ENCODE measurements at places on chromosomes 1 and 21.

DNA sequence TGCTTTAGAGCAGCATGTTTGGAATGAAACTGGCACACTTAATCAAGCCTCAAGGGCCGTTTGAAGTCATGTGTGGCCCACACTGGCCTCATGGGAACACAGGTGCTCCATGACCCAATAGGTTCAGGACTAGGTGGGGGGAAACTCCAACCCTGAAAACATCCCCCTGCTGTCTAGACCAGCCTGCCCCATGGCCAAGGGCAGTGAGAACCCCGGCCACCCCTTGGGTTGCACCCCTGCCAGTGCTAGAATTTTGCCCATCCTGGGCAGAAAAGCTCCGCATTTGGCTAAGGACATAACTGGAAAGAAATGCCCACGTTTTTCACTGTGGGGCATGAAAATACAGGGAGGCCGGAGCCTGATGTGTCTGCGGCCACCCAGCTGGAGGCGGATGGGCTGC lies 6.1 kb upstream of the PTGER3 start:
- no peak for DNase-seq

- DNase-seq, result no peak
Observed at GRCh38 chr21:18049461-18049860, 195.2 kb upstream of the CHODL start.

DNA sequence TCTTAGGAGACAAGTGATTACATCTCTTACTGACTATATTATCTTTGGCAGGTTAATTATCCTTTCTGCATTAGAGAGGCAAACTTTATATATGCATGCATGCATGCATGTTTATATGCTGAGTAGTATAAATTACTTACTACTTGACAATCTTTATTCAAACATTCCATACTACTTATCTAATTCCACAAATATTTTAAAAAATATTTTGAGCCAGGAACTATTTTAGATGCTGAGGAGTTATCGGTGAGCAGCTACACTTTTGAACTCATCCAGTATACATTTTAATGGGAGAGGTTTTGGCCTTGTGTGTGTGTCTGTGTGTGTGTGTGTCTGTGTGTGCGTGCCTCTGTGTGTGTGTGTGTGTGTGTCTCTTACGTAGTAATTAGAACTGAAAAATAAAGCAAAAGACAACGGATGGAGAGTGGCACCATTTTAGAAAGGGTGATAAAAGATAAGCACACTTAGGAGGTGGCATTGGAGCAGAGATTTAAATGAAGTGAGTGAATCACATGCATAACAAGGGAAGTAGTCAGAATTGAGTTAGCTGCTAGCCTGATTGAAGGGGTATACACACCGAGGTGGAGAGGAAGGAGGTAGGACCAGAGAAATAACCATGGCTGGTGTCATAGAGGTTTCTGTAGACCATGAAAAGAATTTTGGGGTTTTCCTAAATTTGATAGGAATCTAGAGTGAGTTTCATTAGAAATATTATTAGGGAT lies 1488.4 kb downstream of the MRPL39 start:
- peak; percentile 13 for DNase-seq

DNA sequence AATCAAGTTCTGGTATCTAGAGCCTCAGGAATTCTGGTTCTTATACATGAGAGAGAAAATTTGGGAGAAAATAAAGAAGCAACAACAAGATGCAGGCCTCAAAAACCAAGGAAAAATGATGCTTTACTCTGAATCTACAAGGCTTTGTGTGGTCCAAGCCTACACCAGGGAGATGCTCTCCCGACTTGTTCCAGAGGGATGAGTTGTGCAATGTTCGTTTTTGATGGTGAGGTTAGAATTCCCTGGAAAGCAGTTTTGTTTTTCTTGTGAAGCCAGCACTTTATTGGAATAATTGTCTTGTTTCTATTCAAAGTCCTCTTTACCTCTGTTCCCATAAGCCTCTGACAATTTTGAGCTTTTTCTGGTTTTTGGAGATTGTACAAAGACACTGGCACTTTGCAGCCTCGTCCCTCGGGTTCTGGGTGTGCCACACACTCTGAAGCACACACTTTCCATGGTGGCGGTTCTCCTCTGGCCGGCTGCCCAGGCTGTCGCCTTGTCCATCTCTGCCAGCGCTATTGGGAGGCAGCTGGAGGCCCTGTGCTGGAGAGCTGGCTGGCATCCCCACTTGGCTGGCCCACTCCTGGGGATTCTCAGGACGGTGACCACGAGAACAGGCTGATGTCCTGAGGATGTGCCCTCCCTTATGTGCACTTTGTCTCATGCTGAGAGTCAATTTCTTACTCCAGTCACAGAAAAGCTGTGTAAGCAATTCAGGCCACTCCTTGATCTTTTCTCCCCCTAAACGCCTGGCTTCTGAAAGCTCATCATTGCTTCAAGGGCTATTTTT lies 70.2 kb downstream of the EDEM3 start:
- DNase-seq, result no peak

DNA sequence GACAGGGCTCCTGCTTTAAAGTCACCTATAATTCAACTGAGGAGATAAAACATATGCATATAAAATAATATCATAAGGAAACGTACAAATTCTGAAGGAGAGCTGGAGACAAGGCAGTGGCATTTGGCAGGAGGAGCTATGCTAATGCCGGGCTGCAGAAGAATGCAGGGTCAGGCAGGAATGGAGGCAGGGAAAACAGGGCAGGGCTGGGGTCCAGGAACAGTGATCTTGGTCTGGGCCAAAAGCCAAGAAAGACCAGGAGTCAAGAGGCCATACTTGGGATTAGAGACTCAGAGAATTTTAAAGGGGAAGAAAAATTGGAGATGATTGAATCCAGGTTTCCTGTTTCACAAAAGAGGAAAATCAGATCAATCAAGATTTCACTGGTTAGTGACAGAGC lies 20.0 kb upstream of the BRDT start:
- peak; percentile 14 for DNase-seq

DNA sequence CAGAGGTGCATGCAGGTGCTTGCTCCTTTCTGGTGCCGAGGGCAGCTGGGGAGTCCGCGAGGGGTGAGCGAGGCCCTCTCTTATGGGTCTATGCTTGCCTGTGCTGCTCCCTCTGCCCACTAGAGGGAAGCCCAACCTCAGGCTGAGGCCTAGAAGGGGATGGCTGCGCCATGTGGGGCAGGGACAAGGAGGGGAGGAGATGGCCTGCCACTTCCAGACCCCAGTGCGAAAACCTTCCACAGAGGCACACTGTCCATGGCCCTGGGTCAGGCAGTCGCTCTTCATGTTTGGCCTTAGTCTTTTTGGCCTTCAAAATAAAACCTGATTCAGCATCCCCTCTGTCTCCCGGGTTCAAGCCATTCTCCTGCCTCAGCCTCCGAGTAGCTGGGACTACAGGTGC lies 14.0 kb downstream of the RHBG start:
- DNase-seq, result peak; percentile 69

GRCh38 chr1:210339500-210339899 lies 10.8 kb downstream of the HHAT start:
- DNase-seq, result no peak

DNA sequence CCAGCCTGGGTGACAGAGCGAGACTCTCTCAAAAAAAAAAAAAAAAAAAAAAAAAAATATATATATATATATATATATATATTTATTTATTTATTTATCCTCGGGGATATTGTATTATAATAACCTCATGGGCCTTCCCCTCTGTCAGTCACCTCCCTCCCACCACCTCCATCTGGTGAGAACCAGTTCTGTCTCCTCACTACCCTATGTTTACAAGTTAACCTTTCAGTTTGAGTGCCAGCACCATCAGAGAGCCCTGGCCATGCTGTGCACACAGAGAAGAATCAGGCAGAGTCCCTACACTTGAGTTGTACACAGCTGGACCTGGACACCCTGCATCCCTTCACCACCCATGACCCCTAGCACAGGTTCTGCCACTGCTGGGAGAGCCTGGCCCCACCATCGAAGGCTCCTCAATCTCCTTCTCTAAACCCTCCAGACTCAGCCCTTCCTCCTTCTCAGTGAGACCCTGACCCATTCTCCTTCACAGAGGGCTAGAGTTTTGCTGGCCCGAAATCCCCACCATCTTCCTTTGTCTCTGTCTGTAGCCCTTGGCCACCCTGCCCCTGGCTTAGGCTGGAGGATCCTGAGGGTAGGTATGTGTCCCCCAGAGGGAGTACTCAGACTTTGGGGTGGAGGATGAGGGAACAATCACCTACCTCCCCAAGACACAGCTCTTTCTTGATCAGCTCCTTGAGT lies 1.2 kb downstream of the S100A5 start:
- DNase-seq, result no peak

DNA sequence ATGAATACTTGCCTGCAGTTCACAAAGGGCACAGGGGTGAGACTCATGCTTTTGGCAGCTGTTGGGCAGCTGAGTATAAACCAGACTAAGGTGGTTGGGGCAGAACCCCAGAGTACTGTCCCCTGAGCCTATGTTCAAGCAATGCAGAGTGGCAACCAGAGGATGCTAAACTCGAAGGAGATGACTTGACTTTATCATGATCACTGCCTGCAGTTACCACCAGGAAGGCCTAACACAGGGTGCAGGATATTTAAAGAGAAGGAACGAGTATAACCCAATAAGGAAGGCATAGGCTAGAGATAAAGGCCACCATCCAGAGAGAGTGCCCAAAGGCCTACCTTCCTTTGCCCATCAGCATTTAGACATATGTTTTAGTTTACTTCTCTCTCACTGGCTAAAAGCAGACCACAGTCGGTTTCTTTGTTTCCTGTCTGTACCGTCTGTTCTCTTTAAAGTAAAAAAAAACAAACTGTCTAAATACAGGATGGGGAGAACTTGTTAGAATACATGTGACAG lies 83.3 kb downstream of the MPZL1 start:
- no peak for DNase-seq

DNA sequence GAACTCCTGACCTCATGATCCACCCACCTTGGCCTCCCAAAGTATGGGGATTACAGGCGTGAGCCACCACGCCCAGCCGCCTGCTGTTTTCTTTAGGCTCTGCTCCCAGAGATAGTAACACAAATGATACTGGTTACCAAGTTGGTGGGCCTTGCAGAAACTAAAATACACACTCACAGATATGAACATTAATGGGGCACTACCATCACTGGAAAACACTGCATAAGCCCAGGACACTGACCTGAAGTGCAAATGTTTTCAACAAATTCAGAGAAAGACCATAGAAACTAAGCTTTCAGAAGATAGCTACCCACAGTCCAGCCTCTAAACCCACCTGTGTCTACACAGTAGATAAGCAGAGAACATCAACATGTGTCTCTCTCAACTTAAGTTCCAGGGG lies 180.5 kb downstream of the FCRL5 start:
- DNase-seq, result no peak

GRCh38 chr1:7554385-7555235 lies 216.5 kb upstream of the VAMP3 start:
- DNase-seq, result no peak

- no peak for DNase-seq
Observed at GRCh38 chr21:45109831-45110492, 35.6 kb downstream of the ADARB1 start.

DNA sequence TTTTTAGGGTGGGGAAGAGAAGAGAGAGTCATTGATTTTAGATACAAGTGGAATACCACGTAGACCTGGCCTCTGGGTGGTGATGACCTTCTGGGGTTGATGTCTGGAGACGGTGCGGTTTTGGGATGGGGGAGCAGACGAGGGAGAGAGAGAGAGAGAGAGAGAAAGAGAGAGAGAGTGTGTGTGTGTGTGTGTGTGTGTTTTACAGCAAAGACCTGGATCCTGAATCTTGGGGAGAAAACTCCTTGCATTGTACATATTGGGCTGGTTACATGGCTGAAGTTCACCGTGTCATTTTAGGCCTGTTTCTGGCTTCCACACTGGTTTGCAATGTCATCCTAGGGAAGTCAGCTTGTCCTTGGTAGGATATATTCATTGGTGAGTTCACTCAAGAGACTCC lies 89.0 kb downstream of the GALNT2 start:
- DNase-seq, result no peak

DNA sequence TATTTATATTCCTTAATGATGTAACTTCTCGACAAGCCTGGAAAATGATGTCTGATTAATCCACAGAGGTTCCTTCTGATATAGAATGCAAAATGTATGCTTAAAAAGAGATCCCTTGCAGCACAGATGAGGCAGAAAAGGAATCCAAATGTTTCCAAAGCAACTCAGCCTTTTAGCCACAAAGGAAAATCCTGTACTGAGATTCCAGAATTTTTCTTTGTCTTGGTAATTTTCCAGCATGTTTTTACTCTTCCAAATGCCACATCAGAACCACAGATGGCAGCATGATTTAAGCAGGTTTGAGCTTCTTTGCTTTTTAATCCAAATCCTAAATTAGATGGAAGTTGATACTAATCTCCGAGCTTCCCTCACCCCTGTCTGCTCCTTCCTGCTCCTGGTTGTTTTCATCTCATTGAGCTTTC lies 176.4 kb upstream of the PALMD start:
- DNase-seq, result no peak

- no peak for DNase-seq
Observed at GRCh38 chr21:41578716-41579115, 70.8 kb upstream of the TMPRSS2 start.

DNA sequence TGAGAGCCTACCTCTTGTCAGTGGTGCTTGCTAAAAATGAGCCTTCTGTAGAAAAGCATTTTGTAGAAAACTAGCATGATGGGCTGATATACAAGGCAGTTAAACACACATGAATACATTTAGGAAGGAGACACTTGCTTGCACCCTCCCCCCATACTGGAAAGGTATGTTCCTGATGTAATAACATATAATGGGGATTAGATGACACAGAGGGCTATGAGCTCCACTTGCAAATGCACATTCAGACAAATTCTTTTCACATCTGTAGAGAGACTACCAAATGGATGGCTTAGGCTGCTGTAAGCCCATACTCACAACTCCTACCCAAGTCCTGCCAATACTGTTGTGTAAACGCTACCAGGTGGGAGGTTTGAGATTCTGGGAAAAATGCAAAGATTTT lies 634.0 kb downstream of the SMYD3 start:
- no peak for DNase-seq

- DNase-seq, result no peak
Observed at GRCh38 chr1:58699011-58699762, 675 bp downstream of the MYSM1 start.

DNA sequence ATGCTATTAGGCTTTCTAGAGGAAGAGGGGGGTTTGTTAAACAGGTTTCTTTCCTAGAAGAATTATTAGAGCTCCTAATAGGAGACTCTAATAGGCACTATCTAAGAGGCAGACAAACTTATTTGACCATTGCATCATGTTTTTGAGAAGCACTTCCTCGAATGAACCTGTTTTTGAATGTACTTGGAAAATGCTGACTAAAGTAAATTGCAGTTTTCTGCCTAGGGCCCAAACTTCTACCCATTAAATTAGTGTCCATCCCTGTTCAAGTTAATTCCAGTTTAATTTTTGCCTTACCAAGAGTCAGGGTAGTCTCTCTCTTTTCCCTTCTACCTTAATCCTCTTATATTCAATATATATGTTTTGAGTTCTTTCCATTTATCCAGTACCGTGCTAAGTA lies 1029.6 kb downstream of the TTLL7 start:
- no peak for DNase-seq
